ENCODE measurements at places on chromosomes 5 and 9. TPM values are rescaled to one million over a fixed set of nuclear protein-coding genes. Genes with fewer than 3 reads are reported as not detected.

GRCh38 chr5:158486566-158486965 lies 613.1 kb downstream of the EBF1 start:
- peaks cover 22% of the 10 kb centered on the region for H3K4me1 ChIP-seq
- no peaks in the 10 kb centered on the region for H3K36me3 ChIP-seq
- no peaks in the 10 kb centered on the region for H3K27me3 ChIP-seq
- no peak overlapping the region for H3K4me3 ChIP-seq
- no peak for DNase-seq

- no peaks in the 10 kb centered on the region for H3K4me1 ChIP-seq
- H3K27ac ChIP-seq = no peak overlapping the region
- no peak for DNase-seq
- no peaks in the 10 kb centered on the region for H3K27me3 ChIP-seq
- no peak overlapping the region for H3K4me3 ChIP-seq
These were observed 89.0 kb downstream of the PIK3R1 start for GRCh38 chr5:68304421-68305052.

DNA sequence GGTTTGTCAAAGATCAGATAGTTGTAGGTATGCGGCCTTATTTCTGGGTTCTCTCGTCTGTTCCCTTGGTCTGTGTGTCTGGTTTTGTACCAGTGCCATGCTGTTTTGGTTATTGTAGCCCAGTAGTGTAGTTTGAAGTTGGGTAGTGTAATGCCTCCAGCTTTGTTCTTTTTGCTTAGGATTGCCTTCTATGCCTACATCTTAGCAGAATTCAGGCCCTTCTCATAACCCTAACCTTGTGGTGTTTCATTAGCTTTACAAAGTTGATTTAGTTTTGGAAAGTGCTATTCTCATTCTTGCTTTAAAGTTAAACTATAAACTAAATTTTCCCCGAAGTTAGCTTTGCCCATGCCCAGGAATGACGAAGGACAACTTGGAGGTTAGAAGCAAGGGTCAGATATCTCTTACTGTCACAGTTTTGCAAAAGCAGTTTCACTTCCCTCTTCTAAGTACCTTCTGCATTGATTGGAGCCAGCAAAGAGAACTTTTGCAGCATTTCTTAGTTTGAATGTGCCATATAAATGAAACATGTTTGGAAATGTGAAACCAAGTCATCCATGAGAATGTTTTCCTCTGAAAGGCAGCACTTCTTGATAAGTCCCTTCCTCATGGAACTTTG lies 274.3 kb upstream of the DMRT1 start:
- H3K4me1 ChIP-seq = no peaks in the 10 kb centered on the region
- H3K27me3 ChIP-seq = no peaks in the 10 kb centered on the region
- H3K36me3 ChIP-seq = no peaks in the 10 kb centered on the region
- no peak overlapping the region for H3K27ac ChIP-seq
- no peak overlapping the region for H3K4me3 ChIP-seq

DNA sequence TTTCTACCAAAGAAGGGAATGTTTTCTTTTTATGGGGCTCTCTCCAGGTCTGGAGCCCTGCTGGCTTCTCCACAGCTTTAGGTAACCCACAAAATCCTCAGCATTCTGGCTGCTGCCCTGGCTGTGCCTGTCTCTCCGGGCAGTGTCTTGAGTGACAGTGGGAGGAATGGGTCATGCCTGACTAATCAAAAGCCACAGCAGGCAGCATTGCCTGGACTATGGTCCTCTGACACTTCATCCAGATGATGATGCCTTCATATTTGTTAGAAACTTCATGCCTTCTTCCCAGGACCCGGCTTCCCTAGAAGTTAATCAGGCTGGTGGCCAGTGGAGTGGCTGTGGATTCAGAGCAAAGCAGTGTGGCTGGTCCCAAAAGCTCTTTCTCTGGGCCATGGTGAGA lies 32.2 kb upstream of the TGFBI start:
- no peaks in the 10 kb centered on the region for H3K36me3 ChIP-seq
- no peak overlapping the region for H3K4me3 ChIP-seq
- H3K27me3 ChIP-seq = no peaks in the 10 kb centered on the region
- DNase-seq = no peak

- no peaks in the 10 kb centered on the region for H3K36me3 ChIP-seq
- no peak overlapping the region for H3K4me3 ChIP-seq
- no peak for DNase-seq
- no peaks in the 10 kb centered on the region for H3K27me3 ChIP-seq
- H3K4me1 ChIP-seq = no peaks in the 10 kb centered on the region
These were observed 372.1 kb upstream of the RIOK2 start for GRCh38 chr5:97554977-97555643.

DNA sequence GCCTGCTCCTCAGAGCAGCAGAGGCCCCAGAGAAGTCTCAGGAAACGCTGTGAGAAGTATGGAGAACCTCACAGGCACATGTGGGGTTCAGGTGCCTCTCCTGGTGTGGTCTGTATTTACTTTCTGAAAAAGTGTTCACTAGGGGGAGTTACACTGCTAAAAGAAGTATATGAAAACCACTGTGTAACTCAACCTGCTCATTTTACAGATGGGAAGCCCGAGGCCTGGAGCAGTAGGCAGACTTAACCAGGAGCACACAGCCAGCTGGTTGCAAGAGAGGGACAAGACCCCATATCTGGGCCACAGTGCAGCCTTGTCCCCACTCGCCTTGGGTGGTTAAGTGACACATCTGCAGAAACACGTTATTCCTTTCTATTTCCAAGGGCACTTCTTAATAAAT lies 112.8 kb upstream of the SAP30L start:
- peaks cover 62% of the 10 kb centered on the region for H3K36me3 ChIP-seq
- DNase-seq = no peak
- H3K27me3 ChIP-seq = no peaks in the 10 kb centered on the region
- H3K4me1 ChIP-seq = no peaks in the 10 kb centered on the region
- no peak overlapping the region for H3K4me3 ChIP-seq

GRCh38 chr5:82594097-82594496 lies 315.9 kb upstream of the RPS23 start:
- H3K27me3 ChIP-seq = no peaks in the 10 kb centered on the region
- H3K36me3 ChIP-seq = no peaks in the 10 kb centered on the region
- H3K27ac ChIP-seq = no peak overlapping the region
- H3K4me1 ChIP-seq = no peaks in the 10 kb centered on the region
- H3K4me3 ChIP-seq = no peak overlapping the region

GRCh38 chr9:106082621-106083020 lies 388.3 kb downstream of the TMEM38B start:
- no peaks in the 10 kb centered on the region for H3K4me1 ChIP-seq
- no peaks in the 10 kb centered on the region for H3K27me3 ChIP-seq
- H3K27ac ChIP-seq = no peak overlapping the region
- no peaks in the 10 kb centered on the region for H3K36me3 ChIP-seq
- H3K4me3 ChIP-seq = no peak overlapping the region
- DNase-seq = no peak

DNA sequence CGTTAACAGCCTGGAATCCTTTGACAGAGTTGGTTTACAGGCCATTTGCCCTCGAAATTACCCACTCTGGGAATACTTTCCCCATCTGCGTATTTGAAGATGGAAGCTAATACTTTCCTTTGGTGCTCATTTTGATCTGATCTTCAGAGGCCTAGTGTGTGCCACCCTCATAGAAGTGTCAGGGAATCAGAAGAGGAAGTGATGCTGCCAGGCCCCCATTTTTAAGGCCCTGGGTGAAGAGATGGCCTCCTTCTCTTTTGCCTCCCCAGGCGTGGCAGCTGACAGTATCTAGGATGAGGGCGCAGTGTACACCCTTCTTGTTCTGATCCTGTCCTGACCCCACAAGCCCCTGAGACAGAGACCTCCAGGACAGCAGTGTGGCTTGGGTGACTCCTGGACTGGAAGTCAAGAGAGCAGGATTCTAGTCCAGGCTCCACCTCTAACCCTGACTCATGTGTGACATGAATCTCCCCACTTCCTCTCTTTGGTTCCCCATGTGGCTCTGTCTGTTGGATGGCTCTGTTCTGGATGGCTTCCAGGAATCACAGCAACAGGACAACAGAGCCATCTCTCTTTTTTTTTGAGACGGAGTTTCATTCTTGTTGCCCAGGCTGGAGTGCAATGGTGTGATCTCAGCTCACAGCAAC lies 27.8 kb downstream of the CSF1R start:
- no peak overlapping the region for H3K4me3 ChIP-seq
- peaks cover 12% of the 10 kb centered on the region for H3K4me1 ChIP-seq
- no peak for DNase-seq
- H3K27ac ChIP-seq = no peak overlapping the region
- peaks cover 27% of the 10 kb centered on the region for H3K36me3 ChIP-seq

The COL23A1 gene
- 1.2 TPM for total RNA-seq

The P4HA2 gene
- total RNA-seq = 75.7 TPM

The LCN9 gene
- not detected for total RNA-seq

The SIMC1 gene
- total RNA-seq = 18.0 TPM

The PURA gene
- 32.4 TPM for total RNA-seq
